ENCODE measurements at places on chromosomes 4 and X.

DNA sequence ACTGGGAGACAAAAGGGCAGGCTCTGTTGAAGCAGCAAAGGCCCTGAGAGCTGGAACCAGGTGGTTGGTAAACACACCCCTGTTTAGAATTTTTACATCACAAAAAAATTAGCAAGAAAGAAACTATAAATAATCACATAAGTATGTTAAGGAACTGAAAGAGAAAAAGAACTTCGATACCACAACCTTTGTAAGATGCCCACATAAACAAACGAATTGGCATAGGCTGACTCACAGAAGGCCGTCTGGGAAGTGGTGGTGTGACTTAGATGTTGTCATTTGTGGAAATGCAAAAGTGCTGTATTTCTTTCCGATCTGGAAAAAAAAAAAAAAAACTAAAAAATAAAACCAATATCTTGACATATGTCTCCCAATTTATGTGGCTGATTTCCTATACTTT lies 235.1 kb downstream of the USP46 start:
- no peak for DNase-seq

GRCh38 chr4:186798951-186799659 lies 75.4 kb upstream of the FAT1 start:
- DNase-seq: no peak

- no peak for DNase-seq
These were observed 11.6 kb downstream of the PDZD4 start for GRCh38 chrX:153818571-153819383.

DNA sequence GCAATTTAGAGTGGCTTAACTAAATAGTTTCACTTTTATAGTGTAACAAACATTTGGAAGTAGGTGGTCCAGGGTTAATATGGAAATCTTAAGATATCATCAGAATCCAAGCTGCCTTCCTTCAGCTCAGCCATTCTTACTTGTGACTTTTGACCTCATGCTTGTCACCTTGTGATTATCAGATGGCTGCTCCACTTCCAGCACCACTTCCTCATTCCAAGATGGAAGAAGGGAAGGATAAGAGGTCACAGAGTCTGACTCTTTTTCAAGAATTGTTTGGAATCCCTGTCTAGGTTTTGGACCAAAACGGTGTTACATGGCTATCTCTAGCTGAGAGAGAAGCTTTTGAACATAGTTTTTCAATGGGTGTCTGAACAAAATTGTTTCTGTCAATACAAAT lies 39.9 kb downstream of the MTTP start:
- no peak for DNase-seq

DNA sequence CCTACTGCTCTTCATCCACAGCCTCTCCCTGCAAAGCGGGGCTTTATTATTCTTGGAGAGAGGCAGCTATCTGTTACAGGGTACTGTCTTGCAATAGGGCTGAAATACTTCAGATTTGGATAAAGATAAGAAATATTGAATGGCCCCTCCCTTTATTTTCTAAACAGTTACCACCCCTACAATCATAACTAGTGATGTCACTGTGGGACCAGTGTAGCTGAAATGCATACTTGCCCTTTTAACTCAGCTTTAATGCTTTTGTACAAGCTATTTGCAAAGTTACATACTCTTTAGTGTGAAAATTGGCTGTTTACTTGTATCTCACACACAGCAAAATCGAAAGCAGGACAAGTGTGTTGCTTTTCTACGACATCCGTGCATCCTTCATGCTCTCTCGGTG lies 261.7 kb upstream of the GATB start:
- DNase-seq: no peak

GRCh38 chr4:151866592-151866918 lies 105.7 kb upstream of the GATB start:
- no peak for DNase-seq

- no peak for DNase-seq
These were observed 15.3 kb downstream of the ADAMTS3 start for GRCh38 chr4:72553540-72554337.

GRCh38 chrX:16585486-16586376 lies 64.2 kb upstream of the S100G start:
- no peak for DNase-seq

DNA sequence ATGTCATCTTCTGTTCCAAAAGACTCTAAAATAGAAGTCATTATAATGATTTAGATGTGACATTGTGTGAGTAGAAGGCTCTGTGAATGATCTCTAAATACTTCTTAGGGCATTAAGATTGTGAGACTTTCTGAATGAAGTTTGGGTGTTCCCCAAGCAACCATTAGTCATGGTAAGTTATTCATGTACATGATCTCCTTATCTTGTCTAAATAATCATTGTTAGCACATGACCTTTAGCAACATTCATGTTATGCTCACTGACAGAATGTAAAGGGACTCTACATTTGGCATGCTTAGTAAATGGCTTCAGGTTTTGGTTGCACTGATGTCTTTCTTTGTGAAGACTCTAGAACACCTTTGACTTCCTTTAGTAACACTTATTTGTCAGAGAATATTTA lies 140.8 kb upstream of the AGA start:
- DNase-seq: no peak

GRCh38 chr4:39255266-39255665 lies 72.9 kb downstream of the WDR19 start:
- DNase-seq: no peak

- DNase-seq: no peak
These were observed 27.1 kb downstream of the CD99L2 start for GRCh38 chrX:150871341-150871811.

DNA sequence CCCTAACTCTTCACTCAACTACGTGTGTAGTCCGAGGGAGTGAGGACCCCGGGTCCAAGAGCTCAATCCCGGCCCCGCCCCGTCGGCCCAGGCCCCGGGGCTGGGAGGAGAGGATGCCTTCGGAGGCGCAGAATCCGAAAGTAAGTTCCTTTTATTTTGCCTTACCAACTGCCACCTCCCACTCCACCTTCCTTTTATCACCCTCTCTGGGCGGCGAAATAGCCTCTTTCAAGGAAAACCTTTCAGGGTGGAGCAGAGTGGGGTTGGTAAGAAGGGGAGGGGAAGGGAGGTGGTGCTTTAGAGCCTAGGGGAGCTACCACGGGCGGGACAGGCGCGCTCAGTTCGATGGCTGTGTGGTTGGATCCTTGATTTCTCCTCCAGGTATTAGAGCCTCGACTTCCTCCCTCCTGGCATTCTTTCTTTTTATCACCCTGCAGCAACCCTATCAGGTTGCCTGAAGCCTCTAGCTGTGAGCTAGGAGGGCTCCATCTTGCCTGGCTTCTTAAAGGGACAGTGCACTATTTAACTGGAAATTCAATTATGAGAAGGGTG lies 191.2 kb downstream of the RRAGB start:
- peak; percentile 18 for DNase-seq

- no peak for DNase-seq
These were observed 44.7 kb upstream of the AFAP1 start for GRCh38 chr4:7984286-7984925.

- DNase-seq: no peak
These were observed 90.0 kb upstream of the GRPR start for GRCh38 chrX:16033331-16033730.

GRCh38 chrX:118480172-118480571 lies 15.4 kb upstream of the DOCK11 start:
- DNase-seq: no peak

- DNase-seq: no peak
These were observed 210.2 kb downstream of the DMD start for GRCh38 chrX:33001107-33001506.

GRCh38 chrX:12741416-12741815 lies 49.8 kb upstream of the PRPS2 start:
- no peak for DNase-seq

- no peak for DNase-seq
These were observed 2.7 kb downstream of the TFE3 start for GRCh38 chrX:49040376-49040955.

GRCh38 chr4:55866290-55866907 lies 13.0 kb downstream of the EXOC1 start:
- DNase-seq: peak; percentile 8

- no peak for DNase-seq
These were observed 127.7 kb downstream of the RASL11B start for GRCh38 chr4:52989865-52990264.

DNA sequence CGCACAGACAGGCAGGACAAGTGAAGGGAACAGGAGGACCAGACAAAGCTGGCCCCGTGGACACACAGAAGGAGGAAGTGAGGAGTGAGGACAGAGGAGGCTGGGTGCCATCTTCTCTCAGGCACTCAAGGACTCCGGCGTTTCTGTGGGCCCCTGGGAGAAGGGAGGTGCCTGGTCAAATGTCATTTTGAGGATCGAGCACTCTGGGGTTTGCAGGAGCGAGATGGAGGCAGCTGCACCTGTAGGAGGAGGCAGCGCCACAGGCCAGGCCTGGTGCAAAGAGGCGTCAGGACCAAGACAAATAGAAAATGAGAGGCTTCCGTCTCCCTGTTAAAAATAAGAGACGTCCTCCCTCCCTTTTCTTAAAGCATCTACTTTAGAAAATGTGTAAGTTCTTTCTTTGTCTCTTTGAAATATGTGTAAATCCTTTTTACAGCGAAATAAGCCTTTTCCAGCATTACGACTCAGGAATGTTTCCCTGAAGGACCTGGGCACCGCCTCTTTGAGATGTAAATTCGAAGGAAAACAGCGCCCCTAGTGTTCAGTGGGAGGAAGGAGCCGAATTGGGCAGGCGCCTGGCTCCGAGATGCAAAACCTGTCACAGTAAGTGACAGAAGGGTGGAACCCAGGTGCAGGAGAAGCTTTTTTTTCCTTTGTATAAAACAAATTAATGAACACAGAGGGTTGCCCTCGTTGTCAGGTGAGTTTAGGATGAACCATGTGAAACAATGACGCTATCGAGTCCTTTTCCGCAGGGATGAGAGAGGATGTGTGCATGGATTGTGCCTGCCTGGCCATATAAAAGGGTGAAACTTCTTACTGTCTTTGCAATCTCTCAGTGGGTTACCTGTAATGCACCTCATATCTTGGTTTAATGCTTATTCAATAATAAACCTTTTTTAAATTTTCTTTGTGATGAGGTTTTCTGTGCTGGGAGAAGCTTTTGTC lies 1.4 kb upstream of the C4orf50 start:
- peak; percentile 67 for DNase-seq

DNA sequence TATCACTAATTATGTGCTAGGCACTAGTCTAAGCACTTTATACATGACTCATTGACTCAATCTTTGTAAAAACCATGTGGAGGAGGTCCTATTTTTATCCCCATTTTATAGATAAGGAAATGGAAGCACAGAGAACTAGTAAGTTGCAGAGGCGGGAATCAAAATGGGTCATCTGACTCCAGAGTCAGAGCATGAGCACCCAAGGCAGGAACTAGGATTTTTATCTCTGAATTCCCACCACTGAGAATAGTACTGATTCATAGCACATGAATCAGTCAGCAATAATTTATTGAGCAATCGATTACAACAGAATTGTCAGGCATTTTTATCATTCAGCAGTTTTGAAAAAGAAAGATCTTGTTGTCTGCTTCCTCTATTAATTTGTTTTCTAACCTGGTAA lies 19.3 kb downstream of the SCARB2 start:
- DNase-seq: no peak

- DNase-seq: peak; percentile 38
These were observed 54.8 kb downstream of the C4orf51 start for GRCh38 chr4:145734576-145735346.

- no peak for DNase-seq
These were observed 141.9 kb downstream of the SLIT2 start for GRCh38 chr4:20393486-20394100.

DNA sequence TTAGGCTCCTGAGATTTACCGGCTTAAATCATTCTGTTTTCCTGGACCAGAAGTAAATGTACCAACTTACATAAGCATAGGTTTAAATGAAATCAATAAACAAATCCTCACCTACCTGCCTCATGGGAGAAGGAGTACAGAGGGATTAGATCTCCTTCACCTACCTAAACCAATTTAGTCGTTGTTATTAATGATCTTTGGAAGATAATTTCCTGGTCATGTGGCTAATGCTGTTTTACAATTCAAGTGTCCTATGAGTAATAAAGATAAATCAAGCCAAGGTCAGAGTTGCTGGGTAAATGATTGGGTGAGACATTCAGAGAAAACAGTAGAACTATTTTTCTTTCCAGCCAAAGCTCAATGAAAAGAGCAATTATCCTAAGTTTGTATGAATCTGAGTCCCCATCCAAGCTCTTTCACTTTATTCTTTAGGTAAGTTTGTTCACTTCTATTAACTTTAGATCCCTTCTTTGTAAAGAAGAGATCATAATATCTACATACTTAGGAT lies 423.0 kb upstream of the FAM241A start:
- no peak for DNase-seq

DNA sequence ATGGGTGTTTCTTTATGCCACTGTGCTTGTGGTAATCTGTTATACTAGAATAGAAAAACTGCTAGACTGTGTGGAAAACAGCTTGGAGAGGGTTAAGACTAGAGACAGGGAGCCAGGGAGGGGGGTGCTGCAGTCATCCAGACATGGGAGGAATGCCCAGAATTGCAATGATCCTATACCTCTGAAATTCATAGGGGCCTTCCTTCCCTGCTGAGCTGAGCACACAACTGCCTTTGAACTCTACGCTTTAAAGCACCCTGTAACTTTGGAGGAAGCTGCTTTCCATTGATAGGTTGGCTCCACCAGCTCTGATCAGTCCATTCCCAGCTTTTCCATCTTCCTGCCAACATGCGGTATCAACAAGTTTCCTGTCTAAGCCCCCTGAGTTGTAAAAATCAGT lies 155.9 kb upstream of the RASGEF1B start:
- DNase-seq: no peak

DNA sequence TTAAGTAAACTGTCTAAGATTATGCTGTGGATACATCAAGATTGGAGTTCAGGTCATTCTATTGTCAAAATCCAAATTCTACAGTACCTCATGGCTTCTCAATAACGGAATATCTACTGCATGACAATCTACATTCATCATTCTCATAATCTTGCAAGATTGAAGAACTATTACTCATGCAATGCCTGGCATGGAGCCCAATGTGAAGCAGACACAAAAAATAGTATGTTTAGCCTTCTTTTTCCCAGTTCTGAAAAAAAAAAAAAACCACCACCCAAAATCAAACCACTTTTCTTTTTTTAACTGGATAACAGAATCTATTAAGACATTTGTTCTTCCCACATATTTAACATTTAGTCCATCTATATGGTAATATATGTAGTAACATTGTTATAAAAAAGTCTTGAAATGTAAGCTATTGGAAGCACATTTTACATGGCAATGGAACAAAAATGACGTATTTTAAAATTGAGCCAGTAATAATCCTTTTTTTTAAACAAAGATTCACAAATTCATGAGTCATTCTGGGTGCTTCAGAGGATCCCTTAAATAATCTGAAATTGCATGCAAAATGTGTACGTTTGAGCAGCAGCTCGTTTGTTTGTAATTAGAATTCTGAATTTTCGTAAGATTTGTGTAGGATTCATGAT lies 232.2 kb upstream of the FMR1 start:
- DNase-seq: no peak

- DNase-seq: no peak
These were observed 52.1 kb downstream of the PTCHD1 start for GRCh38 chrX:23386726-23387125.
